ENCODE measurements at places on chromosomes 5 and 9. TPM values are rescaled to one million over a fixed set of nuclear protein-coding genes. Genes with fewer than 3 reads are reported as not detected.

GRCh38 chr9:30280229-30280900, 2104.1 kb upstream of the ACO1 start:
- no peak for DNase-seq

DNA sequence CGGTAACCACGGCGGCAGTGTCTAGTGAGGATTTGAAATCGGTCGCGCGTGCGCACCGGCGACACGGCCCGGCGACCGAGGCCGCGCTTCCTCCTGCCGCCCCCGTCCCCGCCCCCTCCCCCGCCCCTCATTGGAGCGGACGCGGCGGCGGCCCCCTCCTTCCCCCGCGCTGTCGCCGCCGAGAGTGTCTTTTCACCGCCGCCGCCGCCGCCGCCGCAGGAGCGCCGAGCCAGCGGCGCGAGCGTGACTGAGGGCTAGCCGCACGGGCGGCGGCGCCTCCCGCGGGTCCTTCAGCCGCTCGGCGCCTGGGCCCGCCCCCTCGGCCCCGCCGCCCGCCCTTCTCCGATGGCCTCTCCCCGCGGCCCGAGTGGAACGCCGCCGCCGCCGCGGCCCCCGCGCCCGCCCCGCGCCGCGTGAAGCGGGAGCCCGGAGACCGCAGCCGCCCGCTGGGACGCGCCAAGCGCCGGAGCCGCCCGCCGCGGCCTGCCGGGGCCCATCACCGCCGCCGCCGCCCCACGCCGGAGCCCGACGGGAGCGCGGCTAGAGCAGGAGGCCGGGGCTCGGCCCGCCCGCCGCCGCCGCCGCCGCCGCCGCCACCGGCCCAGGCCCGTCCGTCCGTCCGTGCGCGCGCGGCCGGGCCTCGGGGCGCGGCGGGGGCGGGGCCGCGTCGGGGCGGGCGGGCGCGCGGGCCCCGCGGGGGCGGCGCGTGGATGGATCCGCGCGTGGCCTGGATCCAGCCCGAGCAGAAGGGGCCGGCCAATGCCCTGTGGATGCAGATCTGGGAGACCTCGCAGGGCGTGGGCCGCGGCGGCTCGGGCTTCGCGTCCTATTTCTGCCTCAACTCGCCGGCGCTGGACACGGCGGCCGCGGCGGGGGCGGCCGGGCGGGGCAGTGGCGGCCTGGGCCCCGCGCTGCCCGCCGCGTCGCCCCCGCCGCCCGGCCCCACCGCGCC, at the start of gene TENT4A:
TENT4A (plus strand) TSS at position 159 of the 952 bp plus-strand sequence; CDS start at position 711, 552 bp downstream.
- DNase-seq = no peak

Gene LCN9
- total RNA-seq = not detected

- DNase-seq = no peak
These were observed 488.7 kb upstream of the CYLC2 start for GRCh38 chr9:102506406-102506805.

Gene ADAMTS2
- 4.4 TPM for total RNA-seq

DNA sequence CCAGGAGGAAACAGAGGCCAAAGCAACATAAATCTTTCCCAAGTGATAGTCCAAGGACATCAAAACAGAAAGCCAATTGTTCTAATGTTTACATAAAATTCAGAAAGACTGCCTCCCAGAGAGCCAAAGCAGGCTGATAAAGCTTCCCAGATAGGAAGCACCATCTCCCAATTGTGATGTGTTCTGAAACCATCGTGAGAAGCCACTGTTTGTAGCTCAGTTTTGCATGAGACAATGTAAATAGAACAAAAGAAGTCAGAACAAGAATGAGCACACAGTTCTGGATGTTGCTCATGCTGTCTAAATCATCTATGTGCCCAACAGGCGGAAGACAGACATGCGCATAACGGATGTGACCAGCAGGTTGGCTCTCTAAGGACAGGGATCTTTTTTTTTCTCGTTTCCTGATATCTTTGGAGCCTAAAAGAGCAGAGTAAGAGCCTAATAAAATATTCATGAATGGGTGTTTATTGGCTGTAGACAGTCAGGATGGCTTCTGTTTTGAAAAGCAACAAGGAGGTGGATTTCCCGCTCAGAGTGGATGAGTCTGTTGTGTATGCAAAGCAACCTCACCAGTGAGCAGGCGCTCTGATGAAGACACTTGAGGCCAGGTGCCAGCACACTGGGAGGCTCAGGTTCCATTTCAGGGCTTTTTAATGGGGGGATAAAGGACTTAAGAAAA, 113.6 kb downstream of the GNA14 start:
- DNase-seq = no peak

- DNase-seq = no peak
These were observed 210.6 kb upstream of the KLF9 start for GRCh38 chr9:70625078-70625477.

DNA sequence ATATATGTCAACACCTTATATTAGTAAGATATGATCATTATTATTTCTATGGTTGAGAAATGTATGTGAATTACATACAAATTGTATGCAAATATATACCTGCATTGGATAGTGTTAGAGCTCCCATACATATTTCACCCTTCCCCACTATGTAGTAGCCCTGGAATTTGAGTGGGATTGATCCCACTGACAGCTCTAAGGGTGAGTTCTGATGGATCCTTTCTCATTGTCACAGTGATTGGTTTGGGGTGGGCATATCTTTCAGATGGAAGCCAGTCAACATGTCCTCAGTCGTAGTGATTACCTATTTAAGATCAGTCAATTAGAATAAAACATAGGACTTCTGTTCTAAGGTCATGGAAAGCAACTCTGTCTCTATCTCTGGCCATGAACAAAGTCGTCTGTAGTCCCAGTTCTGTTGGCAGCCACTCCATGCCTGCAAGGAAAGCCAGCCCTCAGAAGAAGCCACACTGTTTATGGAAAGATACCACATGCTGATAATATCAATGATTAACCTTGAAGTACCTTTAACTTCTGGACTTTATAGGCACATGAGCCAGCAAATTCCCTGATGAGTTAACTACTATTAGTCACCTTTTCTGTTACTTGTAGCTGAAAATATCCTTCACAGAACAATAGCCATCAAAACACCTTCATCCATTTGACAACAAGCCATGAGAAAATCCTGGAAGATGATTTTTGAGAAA, 5.1 kb upstream of the CCDC192 start:
- no peak for DNase-seq

GRCh38 chr9:77832639-77833038, 184.5 kb upstream of the GNA14 start:
- no peak for DNase-seq

Gene ORM2
- total RNA-seq = not detected

Gene PCDHGA2
- total RNA-seq = 0.31 TPM

Gene ZNF462
- total RNA-seq = 41.6 TPM

DNA sequence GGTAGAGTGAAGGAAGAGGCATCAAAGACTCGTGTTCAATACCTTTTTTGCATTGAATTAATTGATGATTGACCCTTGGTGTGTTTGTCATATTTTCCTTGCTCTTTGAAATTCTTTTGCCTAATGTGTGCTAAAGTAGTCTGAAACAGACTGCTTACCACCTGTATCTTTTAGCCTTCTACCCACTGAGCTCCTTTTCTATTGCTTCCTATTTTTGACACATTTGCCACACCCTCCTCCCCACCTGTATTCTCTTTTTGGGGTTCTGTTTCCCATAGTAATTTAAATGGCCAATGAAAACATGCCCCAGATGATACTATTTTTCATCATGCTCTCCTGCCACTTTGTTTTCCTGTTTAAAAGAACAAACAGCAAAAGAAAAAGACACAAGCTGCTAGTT, 78.5 kb downstream of the ZCCHC7 start:
- no peak for DNase-seq

- no peak for DNase-seq
These were observed 69.8 kb downstream of the GALNT10 start for GRCh38 chr5:154260224-154260927.

GRCh38 chr5:122591828-122592227, 183.1 kb upstream of the SNX2 start:
- no peak for DNase-seq

DNA sequence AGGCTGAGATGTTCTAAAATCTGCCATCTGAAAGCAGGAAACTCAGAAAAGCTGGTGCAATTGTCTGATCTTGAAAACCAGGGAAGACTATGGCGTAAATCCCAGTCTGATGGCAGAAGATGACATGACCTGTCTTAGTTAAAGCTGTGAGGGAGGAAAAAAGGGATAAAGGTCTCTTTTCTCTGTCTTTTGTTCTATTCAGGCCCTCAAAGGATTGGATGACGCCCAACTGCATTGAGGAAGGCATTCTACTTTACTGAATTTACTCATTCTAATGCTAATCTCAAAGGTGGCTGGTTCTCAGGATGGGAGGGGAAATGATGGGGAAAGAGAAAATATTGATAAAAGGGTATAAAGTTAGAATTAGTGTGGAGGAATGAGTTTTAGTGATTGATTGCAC, 312.8 kb upstream of the CTNND2 start:
- no peak for DNase-seq

Gene PCDHA6
- 0.31 TPM for total RNA-seq

DNA sequence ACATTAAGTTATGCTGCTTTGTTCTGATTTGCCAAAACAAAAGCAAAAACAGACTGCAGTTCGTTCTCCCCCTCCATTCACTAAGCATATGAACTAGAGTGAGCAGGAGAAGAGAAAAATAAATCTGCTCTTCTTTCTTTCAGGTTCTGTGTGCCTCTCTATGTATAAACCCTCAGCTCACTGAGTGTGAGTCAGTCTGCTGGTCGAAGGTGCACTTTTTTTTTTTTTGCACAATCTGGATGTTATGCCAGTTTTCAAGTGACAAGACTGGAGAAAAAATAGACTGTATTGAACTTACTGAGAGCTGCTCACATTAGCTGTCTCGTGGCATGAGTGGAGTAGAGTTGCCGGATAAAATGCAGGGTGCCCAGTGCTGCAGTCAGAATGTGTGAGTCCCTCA, 244.6 kb upstream of the ATP10B start:
- DNase-seq = no peak

DNA sequence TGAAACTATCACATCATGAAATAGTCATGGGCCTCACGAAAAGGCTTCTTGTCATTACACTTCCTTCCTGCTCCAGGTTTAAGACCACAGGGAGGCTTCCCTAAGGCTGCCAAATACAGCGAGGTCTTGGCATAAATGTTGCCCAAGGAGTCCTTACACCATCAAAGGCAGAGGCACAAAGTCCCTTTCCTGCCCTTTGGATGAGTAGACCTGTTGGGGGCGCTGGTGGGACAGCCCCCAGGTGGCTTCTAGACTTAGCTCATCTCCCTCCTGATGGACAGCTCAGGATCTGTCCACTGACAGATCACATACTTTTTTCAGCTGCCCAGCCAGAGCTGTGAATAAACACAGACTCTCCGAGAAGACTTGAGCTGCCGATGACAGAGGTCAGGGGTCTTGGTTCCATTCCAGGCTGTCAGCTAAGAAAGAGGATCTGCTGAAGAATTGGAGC, 15.5 kb upstream of the MEGF9 start:
- no peak for DNase-seq

- no peak for DNase-seq
These were observed 6.6 kb downstream of the PCDHGC5 start for GRCh38 chr5:141495453-141495811.

GRCh38 chr5:74095871-74096270, 469.9 kb downstream of the ARHGEF28 start:
- DNase-seq = no peak

Gene ECSCR
- 4.5 TPM for total RNA-seq

- DNase-seq = no peak
These were observed 87.4 kb upstream of the GNA14 start for GRCh38 chr9:77735494-77735893.

DNA sequence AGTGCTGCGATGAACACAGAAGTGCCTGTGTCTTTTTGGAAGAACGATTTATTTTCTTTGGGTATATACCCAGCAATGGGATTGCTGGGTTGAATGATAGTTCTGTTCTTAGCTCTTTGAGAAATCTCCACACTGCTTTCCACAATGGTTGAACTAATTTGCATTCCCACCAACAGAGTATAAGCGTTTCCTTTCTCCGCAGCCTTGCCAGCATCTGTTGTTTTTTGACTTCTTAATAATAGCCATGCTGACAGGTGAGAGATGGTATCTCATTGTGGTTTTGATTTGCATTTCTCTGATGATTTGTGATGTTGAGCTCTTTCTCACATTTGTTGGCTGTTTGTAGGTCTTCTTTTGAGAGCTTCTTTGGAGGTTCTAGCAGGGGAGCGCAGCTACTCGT, 134.6 kb downstream of the TENT4A start:
- no peak for DNase-seq

DNA sequence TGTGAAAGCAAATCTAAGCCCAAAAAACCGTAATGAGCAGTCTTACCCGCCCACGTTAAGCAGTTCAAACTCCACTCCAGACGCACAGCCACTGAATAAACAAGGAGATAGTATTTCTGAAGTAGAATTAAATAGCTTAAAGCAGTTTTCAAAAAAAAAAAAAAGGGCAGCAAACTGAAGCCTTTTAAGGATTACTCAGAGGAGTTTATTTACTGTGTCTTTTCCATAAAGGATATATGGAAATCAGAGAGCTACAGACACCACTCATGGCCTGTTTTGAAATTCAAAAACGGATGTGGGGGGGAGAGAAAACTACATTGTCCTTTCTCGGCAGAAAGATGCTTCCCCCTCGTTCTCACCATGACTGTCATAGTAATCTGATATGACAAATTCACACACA, 83.7 kb upstream of the IRX1 start:
- no peak for DNase-seq

Gene BTNL8
- 33.0 TPM for total RNA-seq

- no peak for DNase-seq
These were observed 2.5 kb upstream of the HNRNPAB start for GRCh38 chr5:178201927-178202235.

GRCh38 chr5:172144291-172144815, 43.7 kb downstream of the STK10 start:
- no peak for DNase-seq

DNA sequence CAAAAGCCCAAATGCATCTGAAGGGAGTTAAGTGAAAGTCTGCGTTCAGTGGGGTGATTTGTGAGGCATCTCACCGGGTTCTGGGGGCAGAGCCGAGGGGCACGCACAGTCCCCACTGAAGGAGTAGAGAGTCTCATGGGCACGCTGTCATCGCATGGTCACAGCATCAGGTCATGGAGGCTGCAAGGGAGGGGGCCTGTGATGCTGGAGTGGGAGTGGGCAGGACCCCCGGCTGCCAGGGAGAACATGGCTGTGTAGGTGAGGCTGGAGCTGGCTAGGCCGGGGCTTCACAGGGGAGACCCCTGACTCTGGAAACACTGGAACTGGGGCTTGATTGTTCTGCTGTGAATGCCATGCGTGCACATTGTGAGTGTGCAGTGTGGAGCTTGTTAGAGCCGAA, 360.5 kb downstream of the IRX2 start:
- no peak for DNase-seq

- DNase-seq = no peak
These were observed 53.9 kb upstream of the EFNA5 start for GRCh38 chr5:107724642-107725041.

All from left colon (tissue), 2 donors.